Caki2 (cell line): ENCODE measurements at places on chromosomes 7 and 10. TPM values are rescaled to one million over a fixed set of nuclear protein-coding genes. Genes with fewer than 3 reads are reported as not detected.

DNA sequence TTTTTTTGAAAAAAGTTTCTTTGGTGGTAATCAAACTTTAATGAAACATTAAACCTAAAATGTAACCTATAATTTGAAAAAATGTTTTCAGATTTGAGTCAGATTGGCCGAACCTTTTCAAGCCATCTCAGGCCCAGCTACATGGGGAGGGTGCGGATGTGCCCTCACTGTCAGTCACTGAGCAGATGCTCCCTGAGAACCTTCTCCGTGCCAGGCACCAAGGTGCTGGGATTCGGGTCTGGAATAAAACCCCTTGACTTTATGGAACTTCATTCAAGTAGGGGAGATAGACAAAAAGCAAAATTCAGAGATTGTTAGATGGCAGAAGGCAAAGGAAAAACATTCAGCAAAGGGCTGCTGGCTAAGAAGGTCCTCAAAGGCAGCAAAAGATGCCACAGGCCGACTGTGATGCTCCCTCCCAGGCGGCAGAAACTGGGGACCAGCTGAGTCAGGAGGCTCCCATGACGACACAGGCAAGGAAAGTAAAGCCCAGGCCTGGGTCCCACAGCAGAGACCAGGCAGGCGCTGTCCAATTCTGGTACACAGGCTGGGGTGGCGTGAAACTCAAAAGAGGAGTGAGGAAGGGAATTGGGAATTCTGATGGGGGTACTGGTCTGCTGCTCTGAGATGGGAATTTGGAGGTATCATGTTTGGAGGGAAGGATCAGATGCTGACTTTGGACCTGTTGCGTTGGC is 82.2 kb upstream of the DDC start:
- no peak for DNase-seq

DNA sequence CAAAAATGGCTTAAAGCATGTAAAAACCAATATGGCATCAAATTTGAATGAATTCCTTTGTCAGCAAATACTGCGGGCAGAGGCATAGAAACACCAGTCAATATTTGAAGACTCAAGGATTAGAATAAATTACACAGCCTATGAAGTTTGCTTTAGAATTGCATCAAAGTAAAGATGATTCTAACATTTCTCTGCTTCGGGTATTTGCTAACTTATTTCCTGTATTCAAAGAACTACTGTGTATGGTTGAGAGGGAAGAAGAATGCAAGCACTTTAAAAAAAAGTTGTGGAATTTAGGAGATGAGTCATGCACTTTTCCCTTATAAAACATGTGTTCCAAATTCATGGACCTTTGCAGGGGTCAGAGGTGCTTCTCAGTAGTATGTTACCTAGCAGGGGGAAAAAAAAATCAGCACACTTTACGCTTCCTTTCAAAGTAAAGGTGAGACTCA is 90.1 kb downstream of the PIP4K2A start:
- peak; percentile 80 for DNase-seq

DNA sequence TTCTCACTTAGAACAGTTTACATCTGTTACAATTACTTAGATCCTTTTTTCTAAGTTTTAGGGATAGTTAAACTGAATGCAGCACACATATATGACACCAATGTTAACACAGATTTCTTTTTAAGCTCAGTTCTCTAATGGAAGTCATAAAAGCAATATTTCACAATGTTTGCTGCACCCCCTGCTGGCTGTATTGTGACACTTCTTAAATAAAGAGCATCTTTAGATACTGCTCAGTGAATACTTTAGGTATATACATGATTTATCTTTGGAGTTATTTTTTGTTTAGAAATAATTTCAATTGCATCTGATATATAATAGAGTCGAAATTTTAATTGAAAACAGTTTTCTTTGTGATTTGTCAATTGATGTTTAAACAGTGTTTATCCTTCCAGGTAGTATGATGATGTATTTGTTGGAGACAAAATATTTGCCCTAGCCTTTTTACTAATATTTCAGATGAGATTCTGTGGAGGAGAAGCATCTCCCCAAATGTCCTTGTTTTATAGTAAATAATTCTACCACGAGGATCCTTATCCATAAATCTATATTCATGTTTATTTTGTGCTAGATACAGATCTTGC is 174.4 kb downstream of the ST7 start:
- DNase-seq = peak; percentile 21

DNA sequence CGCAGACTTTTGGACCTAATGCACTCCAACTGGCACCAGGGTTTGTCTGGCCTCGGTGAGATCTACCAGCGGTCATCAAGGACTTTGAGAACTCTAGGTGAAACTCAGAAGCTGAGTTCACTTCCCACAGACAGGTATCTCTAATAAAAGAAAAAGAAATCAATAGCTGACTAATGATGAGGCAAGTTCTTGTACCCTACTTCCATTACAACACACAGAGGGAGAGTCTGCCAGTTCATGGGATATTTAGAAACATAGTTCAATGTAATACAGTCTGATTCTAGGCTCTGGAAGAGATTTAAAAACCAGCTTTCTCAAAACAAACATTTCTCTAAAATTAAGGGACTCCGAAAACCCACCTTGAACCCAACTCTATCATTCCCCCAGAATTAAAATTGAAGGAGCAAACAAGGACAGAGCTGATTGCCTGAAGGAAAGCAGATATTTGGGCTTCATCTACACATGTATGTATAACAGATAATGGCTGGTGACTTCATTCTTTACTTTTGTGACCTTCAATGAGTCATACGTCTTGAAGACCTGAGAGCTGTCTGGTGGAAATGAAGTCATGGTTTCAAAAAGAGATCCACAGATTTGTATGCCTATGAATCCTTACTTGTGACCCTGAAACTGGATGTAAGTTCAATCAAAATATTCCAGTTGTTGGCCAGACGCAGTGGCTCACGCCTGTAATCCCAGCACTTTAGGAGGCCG is 2.7 kb upstream of the PNLIPRP1 start:
- no peak for DNase-seq

GRCh38 chr7:78130446-78131215 is 332.1 kb downstream of the PHTF2 start:
- no peak for DNase-seq

DNA sequence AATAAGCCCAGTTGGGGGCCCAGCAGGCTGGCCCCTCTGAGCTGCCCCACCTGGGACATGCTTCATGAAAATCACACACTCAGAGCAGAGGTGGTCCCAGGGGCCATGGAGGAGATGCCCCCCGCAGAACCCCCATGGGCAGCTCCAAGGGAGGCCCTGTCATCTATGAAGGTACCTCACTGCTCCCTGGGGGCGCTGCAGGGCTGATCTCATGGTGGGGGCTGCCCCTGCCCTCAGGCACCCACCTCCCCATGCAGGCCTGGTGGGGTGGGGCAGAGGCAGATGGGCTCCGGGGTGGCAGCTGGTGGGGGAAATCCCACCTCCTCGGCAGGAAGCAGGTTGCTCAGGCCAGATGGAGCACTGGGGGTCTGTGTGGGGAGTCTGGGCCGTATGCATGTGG is 60.5 kb downstream of the YKT6 start:
- DNase-seq = no peak

PAPOLB gene
- total RNA-seq = not detected in 2 replicates
